HFF-Myc (cell line): ENCODE measurements at places on chromosomes 5 and 9.

- no peak for DNase-seq
These were observed 51.1 kb upstream of the CTNND2 start for GRCh38 chr5:11955331-11955730.

GRCh38 chr5:72107901-72108201, 576 bp downstream of the MAP1B start:
- no peak for DNase-seq

- no peak for DNase-seq
These were observed 162.5 kb downstream of the SPOCK1 start for GRCh38 chr5:137336565-137337120.

GRCh38 chr9:137070906-137071275, 534 bp upstream of the SAPCD2 start:
- no peak for DNase-seq

- DNase-seq: peak; percentile 39
These were observed 218.6 kb upstream of the RASEF start for GRCh38 chr9:83281306-83282255.

DNA sequence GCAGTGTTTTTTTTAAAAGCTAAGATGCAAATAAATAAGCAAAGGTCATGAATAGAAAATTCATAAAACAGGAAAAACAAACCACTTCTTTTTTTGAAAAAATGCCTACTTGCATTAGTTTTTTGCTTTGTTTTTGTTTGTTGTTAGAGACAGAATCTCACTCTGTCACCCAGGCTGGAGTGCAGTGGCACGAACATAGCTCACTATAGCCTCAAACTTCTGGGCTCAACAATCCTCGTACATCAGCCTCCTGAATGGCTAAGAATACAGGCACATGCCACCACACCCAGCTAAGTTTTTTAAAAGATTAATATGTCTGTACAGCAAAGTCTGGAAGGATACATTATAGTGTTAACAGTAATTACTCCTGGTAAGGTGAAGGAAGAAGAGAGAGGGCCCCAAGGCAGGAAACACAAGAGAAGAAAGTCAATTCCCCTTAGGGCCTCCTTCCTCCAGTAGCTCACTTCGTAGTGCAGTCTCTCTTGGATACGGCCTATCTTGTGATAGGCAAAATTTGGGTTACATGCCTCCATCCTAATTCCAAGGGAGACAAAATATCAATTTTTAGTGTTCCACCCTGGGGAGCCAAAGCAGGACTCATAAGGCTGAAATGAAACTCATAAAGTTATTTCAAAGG, 15.3 kb downstream of the FAM169A start:
- DNase-seq: no peak

DNA sequence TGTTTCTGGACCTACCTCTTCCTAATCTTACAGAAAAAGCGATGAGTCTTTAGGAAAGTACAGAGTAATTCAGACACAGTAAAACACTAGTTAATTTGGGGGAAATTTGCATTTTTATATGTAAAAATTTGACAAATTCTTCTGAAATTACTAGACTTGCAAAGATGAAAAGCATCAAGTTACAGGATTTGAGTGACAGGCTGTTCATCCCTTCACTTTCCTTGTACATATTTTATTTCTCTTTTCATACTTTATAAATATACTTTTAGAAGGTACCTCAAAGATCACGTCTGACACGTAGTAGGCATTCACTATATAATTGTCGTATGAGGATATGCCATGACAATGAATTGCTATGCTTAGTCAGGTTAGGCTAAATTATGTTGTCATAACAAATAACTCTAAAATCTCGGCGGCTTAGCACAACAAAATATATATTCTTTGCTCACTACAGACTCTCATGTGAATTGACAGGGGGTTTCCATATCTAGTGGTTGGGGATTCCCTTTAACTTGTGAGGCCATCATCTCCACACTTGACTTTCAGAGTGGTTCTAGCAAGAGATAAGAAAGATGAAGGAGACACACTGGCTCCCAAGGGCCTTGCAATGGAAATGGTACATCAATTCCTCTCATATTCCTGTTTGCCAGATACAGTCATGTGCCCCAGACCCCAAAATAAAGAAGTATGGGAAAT, 154.1 kb upstream of the TUT7 start:
- no peak for DNase-seq

GRCh38 chr5:172494630-172495505, 40.5 kb upstream of the SH3PXD2B start:
- no peak for DNase-seq

DNA sequence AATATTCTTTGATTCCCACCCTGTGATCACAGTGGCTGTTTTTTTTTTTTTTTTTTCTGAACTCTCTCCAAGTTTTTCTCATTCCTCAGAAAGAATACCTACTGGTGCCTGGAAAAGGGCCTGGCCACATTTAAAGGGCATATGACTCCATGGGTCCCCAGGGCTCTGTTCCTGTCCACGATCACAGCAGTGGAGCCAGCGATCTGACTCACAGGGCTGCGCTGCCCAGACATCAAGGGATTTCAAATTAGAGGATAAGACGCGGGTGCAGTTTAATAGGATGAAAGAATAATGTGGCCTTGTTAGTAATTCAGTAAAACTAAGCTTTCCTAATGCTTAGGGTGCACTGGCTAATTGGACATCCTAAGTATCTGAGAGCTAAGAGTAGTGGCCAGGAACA, 175.1 kb upstream of the MSX2 start:
- DNase-seq: no peak

- no peak for DNase-seq
These were observed 146.6 kb upstream of the PCA3 start for GRCh38 chr9:76617497-76618175.

DNA sequence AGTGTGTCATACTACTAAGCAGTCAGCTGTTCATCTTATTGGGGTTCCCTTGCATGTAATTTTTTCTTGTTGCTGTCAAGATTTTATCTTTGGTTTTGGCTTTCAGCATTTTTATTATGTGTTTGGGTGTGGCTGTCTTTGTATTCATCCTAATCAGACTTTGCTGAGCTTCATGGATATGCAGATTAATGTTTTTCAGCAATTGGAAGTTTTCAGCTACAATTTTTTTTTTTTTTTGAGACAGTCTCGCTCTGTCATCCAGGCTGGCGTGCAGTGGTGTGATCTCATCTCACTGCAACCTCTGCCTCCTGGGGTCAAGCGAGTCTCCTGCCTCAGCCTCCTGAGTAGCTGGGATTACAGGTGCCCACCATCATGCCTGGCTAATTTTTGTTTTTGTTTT, 108.8 kb downstream of the BARX1 start:
- no peak for DNase-seq

- no peak for DNase-seq
These were observed 247.0 kb downstream of the TRPM3 start for GRCh38 chr9:70874451-70874850.

- peak; percentile 81 for DNase-seq
These were observed 63.1 kb downstream of the TMOD1 start for GRCh38 chr9:97564291-97565175.

DNA sequence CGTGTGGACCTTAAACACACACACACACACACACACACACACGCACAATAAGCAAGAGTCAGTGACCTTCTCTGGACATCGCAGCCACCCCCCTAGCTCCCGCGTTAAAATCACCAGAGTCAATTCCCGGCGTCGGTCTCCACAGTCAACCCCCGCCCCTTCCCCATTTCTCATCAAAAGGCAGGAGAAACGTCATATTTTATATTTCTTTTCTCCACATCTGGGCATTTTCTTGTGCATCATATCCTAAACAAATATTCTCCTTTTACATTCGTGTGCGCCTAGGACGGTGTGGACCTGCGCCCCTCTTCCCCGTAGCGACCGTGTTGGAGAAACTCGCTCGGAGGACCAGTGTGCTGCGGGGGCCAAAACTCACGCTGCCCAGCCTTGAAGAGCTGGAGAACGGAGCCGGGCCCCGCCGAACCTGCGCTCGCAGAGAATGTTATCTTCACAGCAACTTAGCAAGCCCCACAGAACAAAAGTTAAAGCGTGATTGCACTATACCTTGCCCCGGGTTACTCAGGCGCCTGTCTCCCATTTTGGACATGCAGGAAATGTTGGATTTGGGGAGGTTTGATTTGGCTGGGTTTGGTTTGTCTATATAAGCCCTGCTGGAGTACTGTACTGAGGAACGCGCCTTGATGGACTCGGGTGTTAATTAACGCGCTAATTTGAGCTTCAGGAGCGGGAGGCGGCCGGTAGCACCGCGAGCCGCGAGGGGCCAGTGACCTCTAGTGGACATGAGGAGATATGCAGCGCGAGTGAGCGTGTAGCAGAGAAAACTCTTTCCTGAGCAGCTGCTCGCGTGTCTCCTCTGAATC, 192.4 kb downstream of the MEF2C start:
- DNase-seq: no peak

- no peak for DNase-seq
These were observed 50.0 kb downstream of the TSSK1B start for GRCh38 chr5:113384782-113385285.

DNA sequence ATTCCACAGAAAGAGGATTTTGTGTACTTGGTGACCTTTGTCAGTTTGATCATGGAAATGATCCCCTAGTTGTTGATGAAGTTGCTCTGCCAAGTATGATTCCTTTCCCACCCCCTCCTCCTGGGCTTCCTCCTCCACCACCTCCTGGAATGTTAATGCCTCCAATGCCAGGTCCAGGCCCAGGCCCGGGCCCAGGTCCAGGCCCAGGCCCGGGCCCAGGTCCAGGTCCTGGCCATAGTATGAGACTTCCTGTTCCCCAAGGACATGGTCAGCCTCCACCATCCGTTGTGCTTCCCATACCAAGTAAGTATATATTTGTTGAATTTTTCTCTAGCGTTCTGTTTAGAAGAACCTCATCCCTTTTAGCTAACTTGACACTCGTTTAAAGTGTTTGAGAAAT, 30.0 kb downstream of the RBM27 start:
- no peak for DNase-seq

DNA sequence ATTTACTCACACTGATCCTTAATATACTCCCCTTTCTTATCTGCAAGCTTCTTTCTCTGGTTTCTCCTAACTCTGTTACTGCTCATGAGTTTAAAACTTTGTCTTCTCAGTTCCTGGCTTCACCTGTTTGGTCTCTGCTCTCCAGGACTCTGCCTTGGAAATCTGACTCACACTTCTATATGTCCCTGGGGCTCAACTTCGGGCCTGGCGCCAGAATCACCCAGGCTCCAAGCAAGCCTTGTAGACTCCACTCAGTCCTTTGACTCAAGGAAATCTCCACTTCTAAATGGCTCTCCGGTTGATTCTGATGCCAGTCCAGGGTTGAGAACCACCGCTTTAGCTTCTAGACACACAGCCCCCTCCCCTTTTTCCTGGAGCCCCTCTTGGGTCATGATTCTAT, 57.8 kb downstream of the TMC1 start:
- no peak for DNase-seq

GRCh38 chr5:160702311-160702803, 149.7 kb downstream of the ATP10B start:
- DNase-seq: no peak

- no peak for DNase-seq
These were observed 13.4 kb downstream of the SLC28A3 start for GRCh38 chr9:84327184-84327583.

GRCh38 chr9:68437785-68438184, 81.4 kb downstream of the PGM5 start:
- DNase-seq: no peak

- no peak for DNase-seq
These were observed 180.9 kb downstream of the OSTF1 start for GRCh38 chr9:75269197-75269596.

GRCh38 chr9:110332766-110333165, 4.9 kb downstream of the TXNDC8 start:
- DNase-seq: no peak

GRCh38 chr5:130109152-130109551, 204.9 kb downstream of the CHSY3 start:
- DNase-seq: peak; percentile 10

GRCh38 chr5:54727874-54728587, 210.5 kb downstream of the SNX18 start:
- DNase-seq: no peak

DNA sequence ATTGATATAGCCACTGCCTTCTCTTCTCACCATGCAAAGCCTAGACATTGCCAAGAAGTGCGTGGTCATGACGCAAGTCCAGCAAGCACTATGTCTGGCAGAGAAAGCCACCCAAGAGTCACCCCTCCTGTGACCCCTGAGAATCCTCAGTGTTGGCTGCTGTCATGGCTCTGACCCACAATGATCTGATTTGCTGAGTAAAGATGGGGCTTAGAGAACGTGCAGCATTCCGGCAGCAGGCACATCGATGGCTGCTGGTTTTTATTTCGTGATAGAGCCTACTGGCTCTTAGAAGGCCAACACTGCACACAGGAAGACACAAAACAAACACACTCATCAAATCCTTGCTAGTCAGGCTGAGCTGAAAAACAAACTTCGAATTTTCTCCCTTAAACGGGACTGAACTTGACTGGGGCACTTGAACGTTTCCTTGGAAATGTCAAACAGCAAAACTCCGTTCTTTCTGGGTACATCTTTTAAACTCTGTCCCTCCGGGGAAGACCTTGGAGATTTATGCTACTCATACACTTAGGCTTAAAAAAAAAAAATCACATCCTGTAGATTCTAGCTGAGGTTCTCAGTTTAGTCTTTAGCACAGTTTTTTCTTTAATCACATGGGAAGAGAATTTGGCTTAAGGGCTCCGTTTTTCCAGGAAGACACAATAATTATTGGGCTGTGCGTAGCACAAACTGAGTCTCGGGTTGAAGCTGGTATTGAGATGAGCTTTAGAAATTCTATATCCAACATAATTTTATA, 88.2 kb upstream of the BASP1 start:
- DNase-seq: no peak

GRCh38 chr5:2200261-2200950, 317.7 kb upstream of the IRX4 start:
- DNase-seq: no peak

- no peak for DNase-seq
These were observed 4.9 kb downstream of the TSPAN17 start for GRCh38 chr5:176652136-176652535.

DNA sequence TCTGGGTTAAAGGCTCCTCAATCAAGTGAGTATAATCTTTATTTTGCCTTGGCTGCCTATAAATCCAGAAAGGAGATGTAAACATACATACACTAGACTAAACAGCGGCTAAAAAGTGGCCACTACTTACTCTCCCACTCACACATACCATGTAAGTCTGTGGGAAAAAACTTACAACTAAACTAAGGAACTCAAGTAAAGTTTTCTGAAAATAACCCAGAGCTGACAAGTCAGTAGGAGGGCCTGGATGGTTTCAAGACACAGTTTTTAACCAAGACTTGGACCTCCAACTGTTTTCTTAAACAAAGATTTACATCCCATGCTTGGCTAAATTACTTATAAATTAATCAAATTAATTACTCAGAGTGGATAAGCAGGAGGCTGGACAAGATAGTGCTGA, 64.5 kb downstream of the CEP120 start:
- no peak for DNase-seq

DNA sequence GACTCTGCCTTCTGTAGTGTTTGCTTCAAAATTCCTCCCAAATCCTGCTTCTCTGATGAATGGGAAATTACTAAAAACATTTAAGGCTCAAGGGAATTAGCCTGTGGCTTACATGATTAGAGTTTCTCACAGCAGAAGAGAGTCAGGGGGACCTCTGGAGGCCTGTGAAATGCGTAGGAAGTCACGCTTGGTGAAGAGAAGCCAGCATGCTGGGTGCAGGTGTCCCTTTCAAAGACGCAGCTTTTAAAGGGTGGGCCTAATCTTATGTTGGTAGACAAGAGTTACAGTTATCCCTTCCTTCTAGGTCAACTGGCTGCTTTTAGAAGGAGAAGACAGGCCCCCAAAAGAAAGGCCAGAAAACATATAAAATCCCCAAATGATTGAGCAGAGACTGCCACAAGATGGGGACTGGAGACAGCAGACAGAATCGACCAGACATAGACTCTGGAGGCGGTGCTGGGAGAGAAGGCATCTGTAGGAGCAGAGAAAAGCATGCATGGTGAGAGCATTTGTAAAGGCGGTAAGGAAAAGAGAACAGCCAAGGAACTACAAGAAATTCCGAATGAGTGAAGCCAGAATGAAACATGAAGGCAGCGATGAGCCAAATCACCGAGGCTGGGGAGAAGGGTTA, 42.3 kb downstream of the B4GALT1 start:
- no peak for DNase-seq
